ENCODE measurements at places on chromosomes 7 and 10.

GRCh38 chr7:132771301-132771730 lies 195.0 kb upstream of the PLXNA4 start:
- DNase-seq, result no peak

DNA sequence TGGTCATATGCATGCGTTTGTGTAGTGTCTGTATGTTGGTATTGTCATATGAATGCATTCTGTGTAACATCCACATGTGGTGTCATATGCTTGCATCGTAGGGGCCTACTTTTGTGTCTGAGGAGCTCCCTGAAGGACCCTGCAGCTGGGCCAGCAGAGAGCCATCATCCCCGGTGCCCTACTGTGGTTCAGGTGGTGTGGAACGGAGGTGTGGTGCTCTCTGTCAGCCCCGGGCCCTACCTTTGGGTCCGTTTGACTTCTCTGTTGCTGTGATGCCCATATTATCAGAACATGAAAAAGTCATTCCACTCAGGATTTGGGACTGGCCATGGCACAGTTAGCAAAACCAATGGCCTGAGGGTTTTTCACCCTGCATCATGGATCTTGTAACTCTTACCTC lies 217.9 kb downstream of the ADARB2 start:
- DNase-seq, result no peak

- no peak for DNase-seq
These were observed 10.6 kb downstream of the ZMIZ2 start for GRCh38 chr7:44759246-44759645.

DNA sequence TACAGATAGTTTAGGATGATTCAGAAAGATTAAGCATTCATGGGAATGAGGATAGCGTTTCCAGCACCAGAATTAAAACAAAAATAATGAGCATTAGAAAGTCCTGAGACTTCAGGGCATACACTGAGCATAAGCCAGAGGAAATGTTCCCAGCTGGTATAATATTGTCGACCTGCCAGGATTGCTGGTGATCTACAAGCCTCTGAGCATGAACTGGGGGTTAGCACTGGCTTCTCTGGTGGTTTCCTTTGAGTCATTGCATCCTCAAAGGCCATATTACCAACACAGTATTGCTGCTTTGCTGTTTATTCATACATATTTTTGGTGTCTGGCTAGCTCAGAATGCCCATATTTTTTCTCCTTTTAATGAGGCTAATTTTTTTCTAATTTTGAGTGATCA lies 10.7 kb upstream of the ATRNL1 start:
- no peak for DNase-seq
